Effector CD8-positive, alpha-beta T cell (primary cell): ENCODE measurements at places on chromosomes 13 and 19.

- peak; percentile 33 for DNase-seq
Measured at GRCh38 chr19:10871711-10872545, 575 bp downstream of the CARM1 start.

DNA sequence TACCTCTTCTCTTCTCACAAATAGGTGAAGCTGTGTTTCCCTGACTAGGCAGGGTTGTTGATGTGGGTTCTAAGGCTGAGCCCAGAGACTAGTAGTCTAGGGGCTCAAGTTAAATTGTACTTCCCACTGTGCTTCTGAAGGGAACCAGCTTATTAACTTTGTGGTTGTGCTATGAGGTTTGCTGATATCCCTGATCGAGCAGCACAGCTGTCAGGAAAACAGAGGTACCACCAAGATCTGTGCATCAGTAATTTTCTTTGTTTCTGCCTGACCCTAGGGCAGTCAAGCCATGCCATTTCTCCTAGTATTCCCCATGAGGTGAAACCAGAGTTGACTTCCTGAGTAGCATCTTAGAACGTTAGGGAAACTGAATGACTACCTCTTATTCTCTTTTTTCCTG, 853.8 kb upstream of the MIR17HG start:
- DNase-seq = no peak

GRCh38 chr19:56217039-56217949, 15.2 kb downstream of the ZSCAN5C start:
- DNase-seq = no peak

DNA sequence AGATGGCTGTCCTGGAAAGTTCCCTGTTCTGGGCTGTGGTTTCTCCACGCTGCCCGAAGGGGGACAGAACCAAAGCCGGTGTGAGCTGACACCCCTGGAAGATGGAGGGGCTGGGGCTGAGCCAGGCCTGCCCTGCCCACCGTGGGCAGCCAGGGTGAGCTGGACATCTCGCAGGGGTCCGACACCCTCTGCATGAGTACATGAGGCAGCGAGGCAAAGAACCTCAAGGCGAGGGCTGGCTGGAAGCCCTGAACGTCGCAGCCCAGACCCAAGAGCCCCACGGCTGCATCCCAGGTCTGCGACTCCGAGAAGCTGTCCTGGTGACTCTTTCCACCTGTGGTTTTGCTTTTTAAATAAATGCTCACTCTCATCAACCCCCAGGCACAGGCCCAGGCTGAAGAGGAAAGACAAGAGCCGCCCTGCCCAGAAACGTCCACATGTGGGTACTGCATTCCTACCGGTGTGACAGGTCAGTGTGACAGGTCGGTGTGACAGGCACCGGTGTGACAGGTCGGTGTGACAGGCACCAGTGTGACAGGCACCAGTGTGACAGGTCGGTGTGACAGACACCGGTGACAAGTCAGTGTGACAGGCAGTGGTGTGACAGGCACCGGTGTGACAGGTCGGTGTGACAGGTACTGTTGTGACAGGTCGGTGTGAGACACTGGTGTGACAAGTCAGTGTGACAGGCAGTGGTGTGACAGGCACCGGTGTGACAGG, 30.6 kb downstream of the GAS6 start:
- DNase-seq = no peak

DNA sequence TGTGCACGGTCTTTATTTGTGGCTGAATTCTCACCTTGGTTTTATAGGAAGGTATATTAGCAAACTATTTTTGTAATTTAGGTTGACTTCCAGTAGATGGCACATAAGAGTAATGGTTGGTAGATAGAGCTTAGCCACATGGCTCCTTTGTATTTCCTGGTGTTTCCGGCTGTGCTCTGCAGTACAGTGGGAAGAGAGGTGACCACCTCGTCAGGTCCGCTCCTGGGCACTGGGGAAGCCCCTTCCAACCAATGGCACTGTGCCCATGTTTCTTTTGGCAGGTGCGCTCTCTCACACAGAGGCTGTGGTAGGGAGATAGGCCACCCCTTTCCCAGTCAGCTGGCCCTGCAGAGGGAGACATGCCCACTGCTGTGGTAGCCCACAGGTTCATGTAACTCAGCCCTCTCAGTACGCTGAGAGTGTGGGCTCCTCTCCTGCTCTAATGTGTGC, 74.3 kb upstream of the ATP12A start:
- no peak for DNase-seq

GRCh38 chr19:44718441-44719261, 19.7 kb downstream of the CEACAM16 start:
- no peak for DNase-seq

DNA sequence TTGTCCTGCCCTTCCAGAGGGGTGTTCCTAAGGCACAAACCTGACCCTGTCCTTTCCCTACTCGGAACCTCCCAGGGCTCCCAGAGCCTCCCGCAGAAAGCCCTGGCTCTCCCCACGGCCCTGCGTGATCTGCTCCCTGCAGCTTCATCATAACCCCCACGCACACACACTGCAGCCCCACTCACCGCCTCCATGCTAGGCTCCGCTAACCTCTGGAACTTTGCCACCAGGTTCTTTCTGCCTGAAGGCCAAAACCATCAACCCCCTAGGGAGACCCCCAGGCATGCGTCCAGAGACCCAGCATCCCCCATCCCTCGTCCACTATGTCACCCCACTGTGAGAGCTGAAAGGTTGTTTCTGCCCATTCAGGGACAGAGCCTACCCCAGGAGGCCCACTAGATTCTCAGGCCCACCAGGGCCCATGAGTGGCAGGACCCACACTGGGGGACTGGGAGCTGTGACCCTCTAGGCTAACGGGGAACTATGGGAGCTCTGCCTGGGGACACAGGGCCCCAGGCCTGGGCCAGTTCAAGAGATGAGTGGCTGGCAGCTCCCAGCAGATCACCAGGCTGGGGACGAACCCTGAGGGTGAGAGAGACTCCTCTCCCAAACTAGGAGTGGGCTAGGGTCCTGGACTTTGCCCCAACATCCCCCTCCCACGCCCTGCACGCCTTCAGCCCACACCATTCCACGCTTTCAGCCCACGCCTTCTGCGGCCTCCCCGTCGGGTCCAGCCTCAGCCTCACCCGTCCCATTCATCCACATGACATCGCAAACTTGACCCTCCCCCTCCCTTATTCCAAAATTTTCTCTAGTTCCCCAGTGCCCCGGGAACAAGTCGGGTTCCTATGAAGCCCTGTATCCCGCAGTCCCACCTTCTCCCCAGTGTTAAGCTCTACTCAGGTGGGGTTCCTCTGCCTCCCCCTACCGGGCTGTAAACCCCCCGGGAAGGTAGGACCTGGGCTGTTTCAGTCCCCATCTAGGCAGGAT, 33.2 kb upstream of the PNMA8B start:
- DNase-seq = no peak

GRCh38 chr13:92196591-92197256, 798.3 kb downstream of the GPC5 start:
- DNase-seq = no peak

GRCh38 chr13:105702441-105702840, 833.0 kb downstream of the EFNB2 start:
- DNase-seq = no peak

GRCh38 chr13:35512271-35512920, 35.9 kb upstream of the MAB21L1 start:
- no peak for DNase-seq

- DNase-seq = no peak
Measured at GRCh38 chr13:49690133-49690994, 922 bp downstream of the EBPL start.
